Activated CD4-positive, alpha-beta T cell treated with anti-CD3 and anti-CD28 coated beads for 36 hours (primary cell): ENCODE measurements at places on chromosomes 7 and 10.

GRCh38 chr10:121613456-121613855 is 15.2 kb upstream of the FGFR2 start:
- no peak overlapping the region for H3K27ac ChIP-seq
- no peaks in the 10 kb centered on the region for H3K4me1 ChIP-seq
- no peak for DNase-seq
- no peaks in the 10 kb centered on the region for H3K36me3 ChIP-seq
- H3K4me3 ChIP-seq, result no peak overlapping the region

DNA sequence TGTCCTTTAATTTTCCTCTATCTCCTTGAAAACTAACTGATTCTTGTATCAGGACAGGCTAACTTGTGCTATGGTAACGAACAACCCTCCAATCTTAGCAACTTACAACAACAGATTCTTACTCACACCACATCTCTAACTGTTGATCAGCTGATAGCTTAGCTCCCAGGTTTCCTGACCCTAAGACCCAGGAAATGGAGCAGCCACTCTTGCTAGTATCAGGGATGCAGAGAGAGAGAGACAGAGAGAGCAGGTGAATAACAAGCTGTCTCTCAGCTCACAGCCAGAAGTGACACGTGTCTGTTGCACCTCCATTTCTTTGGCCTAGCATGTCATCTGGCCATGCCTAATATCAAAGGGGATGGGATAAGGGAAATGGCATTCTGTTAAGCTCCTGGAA is 1289.0 kb upstream of the AUTS2 start:
- no peaks in the 10 kb centered on the region for H3K4me1 ChIP-seq
- H3K36me3 ChIP-seq, result no peaks in the 10 kb centered on the region
- no peak for DNase-seq
- no peak overlapping the region for H3K4me3 ChIP-seq

DNA sequence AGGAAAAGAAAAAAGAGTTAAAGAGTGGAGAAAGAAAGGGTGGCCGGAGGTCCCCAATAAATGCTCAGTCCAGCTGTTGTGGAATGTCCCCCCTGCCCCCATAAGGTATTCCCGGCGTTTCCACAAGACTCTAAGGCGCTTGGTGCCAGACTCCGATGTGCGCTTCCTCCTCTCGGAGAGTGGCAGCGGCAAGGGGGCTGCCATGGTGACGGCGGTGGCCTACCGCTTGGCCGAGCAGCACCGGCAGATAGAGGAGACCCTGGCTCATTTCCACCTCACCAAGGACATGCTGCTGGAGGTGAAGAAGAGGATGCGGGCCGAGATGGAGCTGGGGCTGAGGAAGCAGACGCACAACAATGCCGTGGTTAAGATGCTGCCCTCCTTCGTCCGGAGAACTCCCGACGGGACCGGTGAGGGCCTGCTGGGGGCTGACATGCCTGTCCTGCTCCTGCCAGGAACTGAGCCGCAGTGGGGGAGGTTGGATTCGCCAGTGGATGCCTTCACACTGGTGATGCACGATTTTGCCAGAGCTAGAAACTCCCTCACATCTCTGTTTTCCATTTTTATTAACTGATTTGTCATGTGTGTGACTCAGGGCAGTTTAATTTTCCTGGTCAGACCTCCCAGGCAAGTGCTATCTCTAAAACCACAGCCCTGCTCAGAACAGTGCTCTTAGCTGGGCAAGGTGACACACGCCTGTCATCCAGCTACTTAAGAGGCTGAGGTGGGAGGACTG is 34.2 kb downstream of the TACR2 start:
- H3K4me1 ChIP-seq, result no peaks in the 10 kb centered on the region
- no peak overlapping the region for H3K27ac ChIP-seq
- peaks cover 70% of the 10 kb centered on the region for H3K36me3 ChIP-seq
- no peak overlapping the region for H3K4me3 ChIP-seq

DNA sequence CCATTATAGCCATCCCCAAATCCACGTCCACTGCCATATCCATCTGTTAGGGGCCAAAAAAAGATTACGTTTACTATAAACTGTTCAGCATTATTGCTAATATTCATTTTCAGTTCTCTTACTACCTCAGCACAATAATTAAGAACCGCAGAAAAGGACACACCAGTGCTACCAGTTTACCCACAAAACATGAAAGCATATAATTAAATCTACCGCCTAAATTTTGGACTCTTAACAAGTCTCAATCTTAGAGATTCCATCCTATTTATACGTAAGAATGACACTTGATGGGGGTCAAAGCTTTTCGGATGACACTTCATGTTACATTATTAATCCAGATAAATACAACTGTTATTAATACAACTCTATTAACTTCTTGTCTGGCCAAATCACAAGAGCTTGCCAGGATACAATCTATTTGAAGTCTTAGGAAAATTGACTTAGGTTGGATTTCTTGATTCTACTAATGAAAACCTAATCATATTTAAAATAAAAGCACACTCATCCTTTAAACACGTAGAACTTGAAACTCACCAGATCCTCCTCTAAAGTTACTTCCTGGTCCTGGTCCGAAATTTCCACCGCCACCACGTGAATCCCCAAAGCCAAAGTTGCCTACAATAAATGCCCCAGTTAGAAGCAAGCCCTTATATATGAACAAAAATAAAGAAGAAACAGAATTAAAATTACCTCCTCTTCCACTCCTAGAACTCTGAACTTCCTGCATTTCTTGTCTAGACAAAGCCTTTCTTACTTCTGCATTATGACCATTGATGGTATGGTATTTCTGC is 4.5 kb downstream of the HNRNPA2B1 start:
- H3K36me3 ChIP-seq, result peaks cover 91% of the 10 kb centered on the region
- peak overlapping the region; percentile 100 for H3K4me3 ChIP-seq
- peaks cover 56% of the 10 kb centered on the region for H3K4me1 ChIP-seq
- no peaks in the 10 kb centered on the region for H3K27me3 ChIP-seq
- no peak for DNase-seq
- peak overlapping the region; percentile 69 for H3K27ac ChIP-seq

- no peak for DNase-seq
- H3K4me3 ChIP-seq, result no peak overlapping the region
- H3K4me1 ChIP-seq, result no peaks in the 10 kb centered on the region
- H3K27me3 ChIP-seq, result no peaks in the 10 kb centered on the region
- no peak overlapping the region for H3K27ac ChIP-seq
- peaks cover 49% of the 10 kb centered on the region for H3K36me3 ChIP-seq
Observed at GRCh38 chr10:112426111-112426510, 20.6 kb downstream of the ZDHHC6 start.

DNA sequence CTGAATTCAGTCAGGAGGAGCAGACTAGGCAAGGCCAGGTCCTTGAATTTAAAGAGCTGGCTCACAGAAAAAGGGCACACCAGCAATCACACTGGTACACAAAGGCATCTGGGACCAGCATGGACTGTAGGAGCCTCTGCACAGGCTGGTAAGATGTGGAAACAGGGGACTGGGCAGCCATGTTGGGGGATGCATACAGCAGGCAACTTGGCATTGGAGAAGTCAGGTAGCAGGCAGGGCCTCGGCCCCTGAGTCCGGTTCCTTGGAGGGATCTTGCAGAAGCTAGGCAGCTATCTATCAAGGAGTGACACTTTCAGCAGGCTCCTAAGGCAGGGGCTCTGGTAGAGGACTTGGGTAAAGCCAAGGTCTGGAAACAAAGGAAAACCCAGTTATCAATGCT is 376.3 kb upstream of the BMPER start:
- no peak for DNase-seq
- no peaks in the 10 kb centered on the region for H3K4me1 ChIP-seq
- H3K36me3 ChIP-seq, result peaks cover 11% of the 10 kb centered on the region
- no peak overlapping the region for H3K27ac ChIP-seq

DNA sequence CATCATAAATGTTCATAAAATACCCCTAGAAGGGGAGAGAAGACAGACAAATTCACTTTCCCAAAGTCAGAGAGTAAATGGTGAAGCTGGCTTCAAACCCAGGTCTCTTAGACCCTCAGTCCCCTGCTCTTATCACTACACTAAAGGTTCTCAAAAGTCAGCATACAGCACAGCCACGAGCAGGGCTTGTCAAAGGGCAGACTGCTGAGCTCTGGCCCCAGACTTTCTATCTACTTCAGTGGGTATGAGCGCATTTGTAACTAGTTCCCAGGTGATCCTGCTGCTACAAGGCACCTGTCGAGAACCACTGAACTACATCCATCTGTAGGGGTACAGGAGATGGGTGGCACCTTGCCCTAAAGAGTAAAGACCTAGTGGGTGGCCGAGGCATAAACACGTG is 91.5 kb downstream of the SORBS1 start:
- DNase-seq, result no peak
- no peak overlapping the region for H3K27ac ChIP-seq
- peaks cover 2% of the 10 kb centered on the region for H3K27me3 ChIP-seq
- H3K36me3 ChIP-seq, result no peaks in the 10 kb centered on the region
- peaks cover 2% of the 10 kb centered on the region for H3K4me1 ChIP-seq
- no peak overlapping the region for H3K4me3 ChIP-seq

DNA sequence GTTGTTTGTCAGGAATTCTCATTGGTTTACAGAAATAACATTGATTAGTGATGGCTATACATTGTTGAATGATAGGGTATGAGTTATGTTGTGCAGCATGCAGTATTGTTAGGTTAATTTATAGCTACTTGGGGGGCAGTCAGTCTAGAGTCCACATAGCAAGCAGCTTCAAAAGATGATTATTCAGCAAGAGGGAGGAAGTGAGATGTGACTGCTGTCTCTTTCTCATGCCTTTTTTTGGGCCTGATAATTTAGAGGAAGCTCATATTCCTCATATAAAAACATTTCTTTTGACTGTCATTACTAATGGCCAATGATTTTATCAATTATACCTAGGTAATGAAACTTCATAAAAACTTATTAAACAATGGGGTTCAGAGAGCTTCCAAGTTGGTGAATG is 3.4 kb upstream of the TBRG4 start:
- peaks cover 2% of the 10 kb centered on the region for H3K27me3 ChIP-seq
- peaks cover 16% of the 10 kb centered on the region for H3K36me3 ChIP-seq
- no peak overlapping the region for H3K4me3 ChIP-seq

DNA sequence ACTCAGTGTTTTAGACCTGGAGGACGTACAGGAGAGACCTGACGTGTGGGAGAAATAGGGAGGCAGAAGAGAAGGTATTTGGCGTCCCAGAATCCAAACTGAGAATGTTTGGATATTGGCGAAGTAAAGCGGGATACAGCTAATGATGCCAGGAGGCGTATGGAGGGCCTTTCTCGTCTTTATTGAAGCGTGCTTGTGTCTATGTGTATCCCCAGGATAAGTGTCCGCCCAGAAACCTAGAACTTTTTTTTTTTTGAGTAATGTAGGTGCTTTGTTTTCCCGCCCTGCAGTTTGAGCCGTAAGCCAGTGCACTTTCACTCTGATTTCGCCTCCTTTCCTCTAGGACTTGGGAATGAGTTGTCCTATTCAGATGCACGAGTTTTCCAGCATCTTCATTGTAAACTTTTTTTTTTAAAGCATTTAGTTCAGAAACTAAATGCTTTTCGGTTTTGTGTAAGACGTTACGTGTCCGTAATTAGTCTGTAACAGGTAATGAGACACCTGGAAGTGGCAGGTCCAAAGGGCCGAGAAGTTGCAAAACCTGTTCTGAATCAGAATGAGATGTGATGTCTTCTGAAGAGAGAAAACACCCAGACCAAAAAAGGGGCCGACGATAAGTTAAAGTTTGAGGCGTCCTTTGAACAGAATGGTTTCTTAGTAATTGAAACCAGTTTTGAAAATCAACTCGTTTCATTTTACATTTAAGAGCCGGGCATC is 746 bp downstream of the ARL5B start:
- H3K27me3 ChIP-seq, result no peaks in the 10 kb centered on the region
- DNase-seq, result peak; percentile 36
- H3K4me1 ChIP-seq, result peaks cover 46% of the 10 kb centered on the region
- H3K36me3 ChIP-seq, result peaks cover 22% of the 10 kb centered on the region
- peak overlapping the region; percentile 99 for H3K4me3 ChIP-seq

GRCh38 chr10:106158241-106158640 is 1006.3 kb downstream of the SORCS1 start:
- no peak overlapping the region for H3K27ac ChIP-seq
- H3K27me3 ChIP-seq, result no peaks in the 10 kb centered on the region
- no peak overlapping the region for H3K4me3 ChIP-seq
- no peaks in the 10 kb centered on the region for H3K4me1 ChIP-seq
- H3K36me3 ChIP-seq, result no peaks in the 10 kb centered on the region
- DNase-seq, result no peak

- H3K27ac ChIP-seq, result peak overlapping the region; percentile 99
- peaks cover 65% of the 10 kb centered on the region for H3K36me3 ChIP-seq
Observed at GRCh38 chr10:6473901-6474370, 106.1 kb downstream of the PRKCQ start.

GRCh38 chr7:265998-266850 is 23.7 kb upstream of the FOXL3 start:
- H3K27ac ChIP-seq, result no peak overlapping the region
- no peaks in the 10 kb centered on the region for H3K4me1 ChIP-seq
- no peak for DNase-seq
- no peak overlapping the region for H3K4me3 ChIP-seq
- H3K36me3 ChIP-seq, result no peaks in the 10 kb centered on the region
- no peaks in the 10 kb centered on the region for H3K27me3 ChIP-seq

DNA sequence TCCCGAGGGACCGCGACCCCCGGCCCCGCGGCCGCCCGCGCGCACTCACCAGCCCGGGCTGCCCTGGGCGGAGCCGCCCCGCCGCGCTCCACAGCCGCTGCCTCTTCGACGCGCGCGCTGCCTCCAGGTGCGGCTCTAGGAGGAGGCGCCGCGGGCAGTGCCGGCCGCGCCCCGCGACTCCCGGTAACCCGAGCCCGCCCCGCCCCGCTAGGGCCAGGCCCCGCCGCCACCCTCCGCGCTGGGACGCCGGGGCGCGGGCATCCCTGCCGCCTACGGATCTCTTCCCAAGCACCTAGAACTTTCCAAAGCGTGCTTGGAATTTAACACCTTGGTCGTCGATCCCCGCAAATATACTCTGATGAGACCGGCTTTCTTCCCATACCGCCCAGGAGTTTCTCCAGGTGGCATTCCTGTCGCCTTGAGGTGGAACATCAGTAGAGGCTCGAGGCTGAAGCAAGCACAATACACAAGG is at the start of gene SLC26A5:
TSS of gene SLC26A5 (minus strand) at position 159 of the 472 bp plus-strand sequence. CDS start 24,693 bp downstream, outside the sequence.
- peak; percentile 45 for DNase-seq
- H3K27ac ChIP-seq, result no peak within 1 kb of the TSS
- H3K36me3 ChIP-seq, result no peaks in the 10 kb centered on the region
- peak within 1 kb of the TSS; percentile 54 for H3K4me3 ChIP-seq
- H3K4me1 ChIP-seq, result peaks cover 7% of the 10 kb centered on the region

GRCh38 chr10:14879124-14879927 is 660 bp downstream of the SUV39H2 start:
- H3K4me3 ChIP-seq, result peak overlapping the region; percentile 97
- peak overlapping the region; percentile 90 for H3K27ac ChIP-seq
- DNase-seq, result peak; percentile 58
- no peaks in the 10 kb centered on the region for H3K27me3 ChIP-seq

- H3K27me3 ChIP-seq, result peaks cover 2% of the 10 kb centered on the region
- no peaks in the 10 kb centered on the region for H3K36me3 ChIP-seq
- H3K4me1 ChIP-seq, result no peaks in the 10 kb centered on the region
Observed at GRCh38 chr7:81293806-81294205, 375.0 kb upstream of the SEMA3C start.

DNA sequence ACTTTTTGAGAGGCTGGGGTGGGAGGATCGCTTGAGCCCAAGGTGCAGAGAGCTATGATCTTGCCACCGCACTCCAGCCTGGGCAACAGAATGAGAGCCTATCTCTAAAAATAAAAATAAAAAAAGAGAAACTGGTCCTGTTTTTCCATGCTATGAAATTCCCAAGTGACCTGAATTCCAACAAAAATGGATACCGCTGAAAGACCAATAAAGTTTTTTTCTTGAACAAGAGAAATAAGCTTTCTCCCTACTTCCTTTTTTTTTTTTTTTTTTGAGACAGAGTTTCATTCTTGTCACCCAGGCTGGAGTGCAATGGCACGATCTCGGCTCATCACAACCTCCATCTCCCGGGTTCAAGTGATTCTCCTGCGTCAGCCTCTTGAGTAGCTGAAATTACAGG is 12.5 kb upstream of the SEPHS1 start:
- H3K4me1 ChIP-seq, result no peaks in the 10 kb centered on the region
- no peaks in the 10 kb centered on the region for H3K36me3 ChIP-seq
- no peak for DNase-seq
- no peak overlapping the region for H3K4me3 ChIP-seq
- H3K27me3 ChIP-seq, result peaks cover 9% of the 10 kb centered on the region
- no peak overlapping the region for H3K27ac ChIP-seq
